Calu3 (cell line): ENCODE measurements at places on chromosomes 7 and 10. TPM values are rescaled to one million over a fixed set of nuclear protein-coding genes. Genes with fewer than 3 reads are reported as not detected.
A peak's percentile ranks its signal among the peaks of the same experiment; 100 is the strongest.

Gene NEUROG3
- not detected in 2 replicates for total RNA-seq

Gene SPDYE6
- not detected in 2 replicates for total RNA-seq

Gene TMEM184A
- total RNA-seq: 61.9 and 75.8 TPM in 2 replicates

DNA sequence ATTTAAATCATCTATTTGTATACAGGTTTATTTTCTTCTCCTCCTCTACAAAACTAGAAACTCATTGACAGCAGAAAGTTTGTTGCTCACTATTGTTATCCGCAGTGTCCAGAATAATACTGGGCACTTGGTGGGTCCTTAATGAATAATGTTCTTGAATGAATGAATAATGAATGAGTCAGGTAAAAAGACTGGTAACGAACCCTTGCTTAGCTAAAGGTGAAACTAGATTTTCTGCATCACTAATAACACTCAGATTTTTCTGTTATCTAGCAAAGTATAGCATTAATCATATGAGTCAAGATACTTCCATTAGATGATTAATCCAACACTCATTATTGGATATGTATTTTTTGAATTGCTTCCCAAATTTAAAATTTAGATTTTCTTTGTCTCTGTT is 953.2 kb downstream of the SORCS3 start:
- no peak overlapping the region for H3K4me3 ChIP-seq
- no peaks in the 10 kb centered on the region for H3K4me1 ChIP-seq
- DNase-seq: no peak
- H3K36me3 ChIP-seq: no peaks in the 10 kb centered on the region

Gene OGA
- total RNA-seq: 59.0 and 63.3 TPM in 2 replicates

Gene NACAD
- total RNA-seq: 0.90 and 1.0 TPM in 2 replicates

- peaks cover 68% of the 10 kb centered on the region for H3K4me1 ChIP-seq
- DNase-seq: peak; percentile 85
- peak overlapping the region; percentile 80 for H3K27ac ChIP-seq
- H3K27me3 ChIP-seq: no peaks in the 10 kb centered on the region
Measured at GRCh38 chr7:22572937-22573336, 72.9 kb upstream of the STEAP1B start.

Gene UPK3B
- 6.0 and 14.6 TPM in 2 replicates for total RNA-seq

DNA sequence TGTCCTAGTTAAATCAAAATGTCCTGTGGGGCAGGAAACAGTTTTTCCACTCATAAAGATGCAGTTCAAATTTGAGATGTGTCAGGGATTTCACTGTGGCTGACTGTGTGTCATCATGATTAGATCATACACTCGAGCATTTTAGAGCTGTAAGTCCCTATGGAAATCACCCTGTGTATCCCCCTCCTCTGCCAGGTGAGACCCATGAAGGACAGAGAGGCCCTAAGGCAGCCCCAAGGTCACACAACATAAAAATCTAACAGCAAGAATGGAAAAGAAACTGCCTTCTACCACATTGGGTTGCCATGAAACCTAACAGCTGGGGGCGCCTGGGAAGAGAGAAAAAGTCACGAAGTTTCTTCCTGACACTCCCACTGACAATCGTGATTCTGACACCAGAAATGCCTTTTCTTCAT is 135.8 kb downstream of the KCNMA1 start:
- peaks cover 31% of the 10 kb centered on the region for H3K27me3 ChIP-seq
- DNase-seq: no peak
- H3K4me1 ChIP-seq: peaks cover 21% of the 10 kb centered on the region
- H3K27ac ChIP-seq: no peak overlapping the region

DNA sequence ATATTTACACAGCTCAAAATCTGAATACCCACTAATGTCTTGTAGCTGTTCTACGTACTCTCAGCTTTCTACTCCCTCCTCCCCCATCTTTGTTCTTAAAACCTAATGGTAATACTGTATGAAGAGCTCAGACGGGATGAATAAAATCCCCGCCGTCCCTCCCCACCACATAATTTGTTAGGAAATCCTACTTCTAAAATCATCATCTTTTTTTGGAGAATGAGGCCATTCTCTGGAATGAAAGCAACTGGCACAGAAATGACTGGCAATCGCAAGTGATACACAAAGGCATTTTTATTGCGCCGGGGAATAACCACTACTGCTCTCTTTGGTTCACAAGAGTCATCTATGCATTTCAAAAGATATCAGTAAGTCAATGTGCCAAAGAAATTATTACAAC is 27.3 kb downstream of the SLC35B4 start:
- peaks cover 8% of the 10 kb centered on the region for H3K4me1 ChIP-seq
- no peak overlapping the region for H3K4me3 ChIP-seq
- H3K27ac ChIP-seq: no peak overlapping the region
- no peaks in the 10 kb centered on the region for H3K27me3 ChIP-seq
- no peak for DNase-seq

DNA sequence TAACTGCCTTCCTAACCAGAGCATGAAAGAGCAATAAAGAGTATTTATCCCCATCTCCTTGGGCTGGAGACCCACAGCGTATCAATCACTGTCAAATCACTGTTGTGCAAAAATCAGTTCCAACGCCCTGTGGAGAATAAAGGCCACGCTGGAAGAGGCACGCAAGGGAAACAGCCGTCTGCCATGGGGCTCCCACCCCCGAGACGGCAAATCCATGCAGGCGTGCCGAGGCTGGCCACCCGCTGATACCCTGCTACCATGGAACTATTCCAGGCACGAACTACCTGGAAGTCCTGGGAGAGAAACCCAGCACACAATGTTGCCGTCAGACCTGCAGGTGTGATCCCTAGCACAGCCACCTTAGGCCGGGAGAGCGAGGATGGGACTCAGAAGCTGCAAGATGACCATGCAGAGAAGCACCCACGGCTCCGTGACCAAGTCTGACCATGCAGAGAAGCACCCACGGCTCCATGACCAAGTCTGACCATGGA is 185.3 kb downstream of the DIP2C start:
- H3K4me3 ChIP-seq: no peak overlapping the region
- no peak overlapping the region for H3K27ac ChIP-seq
- DNase-seq: no peak
- H3K36me3 ChIP-seq: peaks cover 6% of the 10 kb centered on the region
- no peaks in the 10 kb centered on the region for H3K4me1 ChIP-seq

Gene MSMB
- total RNA-seq: 2.4 and 7.4 TPM in 2 replicates

- no peak overlapping the region for H3K4me3 ChIP-seq
- H3K27me3 ChIP-seq: no peaks in the 10 kb centered on the region
- no peaks in the 10 kb centered on the region for H3K36me3 ChIP-seq
- no peak overlapping the region for H3K27ac ChIP-seq
Measured at GRCh38 chr7:31475368-31475767, 38.5 kb upstream of the ITPRID1 start.

GRCh38 chr7:36090976-36091873 is 61.8 kb upstream of the EEPD1 start:
- no peak for DNase-seq
- H3K36me3 ChIP-seq: no peaks in the 10 kb centered on the region
- no peak overlapping the region for H3K27ac ChIP-seq
- no peak overlapping the region for H3K4me3 ChIP-seq

GRCh38 chr10:16975188-16975587 is 154.4 kb downstream of the CUBN start:
- H3K36me3 ChIP-seq: no peaks in the 10 kb centered on the region
- no peak overlapping the region for H3K4me3 ChIP-seq
- H3K27me3 ChIP-seq: no peaks in the 10 kb centered on the region
- no peak overlapping the region for H3K27ac ChIP-seq
- no peak for DNase-seq
